ENCODE measurements at places on chromosomes 3 and 15. TPM values are rescaled to one million over a fixed set of nuclear protein-coding genes. Genes with fewer than 3 reads are reported as not detected.

PCOLCE2 gene
- total RNA-seq = 29.4 TPM

LCMT2 gene
- 7.4 TPM for total RNA-seq

FBXL2 gene
- total RNA-seq = 14.8 TPM

OR5K2 gene
- total RNA-seq = not detected

IQCF5 gene
- total RNA-seq = not detected
